ENCODE measurements at places on chromosomes 16 and 17. TPM values are rescaled to one million over a fixed set of nuclear protein-coding genes. Genes with fewer than 3 reads are reported as not detected.

DNA sequence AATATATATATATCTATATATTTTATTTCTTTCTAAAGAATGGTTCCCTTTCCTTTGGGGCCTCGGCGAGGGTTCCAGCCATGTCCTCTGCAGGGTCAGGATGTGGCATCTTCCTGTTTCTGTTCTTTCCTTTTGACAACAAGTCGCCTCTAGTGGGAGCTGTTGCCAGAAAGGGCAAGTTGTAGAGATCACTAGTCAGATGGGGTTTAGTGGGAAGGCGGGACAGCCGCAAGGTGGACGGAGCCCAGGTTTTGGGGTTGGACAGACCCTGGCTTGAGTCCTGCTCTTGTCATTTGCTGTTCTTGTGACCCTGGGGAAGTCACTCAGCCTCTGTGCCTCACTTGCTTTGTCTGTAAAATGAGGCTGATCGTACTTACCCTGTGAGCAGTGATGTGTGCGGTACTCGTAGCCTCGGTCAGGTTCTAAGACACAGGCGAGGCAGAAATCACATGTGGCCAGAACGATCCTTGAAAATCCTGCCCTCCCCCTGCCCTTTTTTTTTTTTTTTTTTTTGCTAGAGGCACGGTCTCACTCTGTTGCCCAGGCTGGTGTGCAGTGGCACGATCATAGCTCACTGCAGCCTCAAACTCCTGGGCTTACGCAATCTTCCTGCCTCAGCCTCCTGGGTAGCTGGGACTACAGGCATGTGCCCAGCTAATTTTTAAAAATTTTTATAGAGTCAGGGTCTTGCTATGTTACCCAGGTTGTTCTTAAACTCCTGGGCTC, 80.1 kb downstream of the ABCC6 start:
- DNase-seq, result no peak

DNA sequence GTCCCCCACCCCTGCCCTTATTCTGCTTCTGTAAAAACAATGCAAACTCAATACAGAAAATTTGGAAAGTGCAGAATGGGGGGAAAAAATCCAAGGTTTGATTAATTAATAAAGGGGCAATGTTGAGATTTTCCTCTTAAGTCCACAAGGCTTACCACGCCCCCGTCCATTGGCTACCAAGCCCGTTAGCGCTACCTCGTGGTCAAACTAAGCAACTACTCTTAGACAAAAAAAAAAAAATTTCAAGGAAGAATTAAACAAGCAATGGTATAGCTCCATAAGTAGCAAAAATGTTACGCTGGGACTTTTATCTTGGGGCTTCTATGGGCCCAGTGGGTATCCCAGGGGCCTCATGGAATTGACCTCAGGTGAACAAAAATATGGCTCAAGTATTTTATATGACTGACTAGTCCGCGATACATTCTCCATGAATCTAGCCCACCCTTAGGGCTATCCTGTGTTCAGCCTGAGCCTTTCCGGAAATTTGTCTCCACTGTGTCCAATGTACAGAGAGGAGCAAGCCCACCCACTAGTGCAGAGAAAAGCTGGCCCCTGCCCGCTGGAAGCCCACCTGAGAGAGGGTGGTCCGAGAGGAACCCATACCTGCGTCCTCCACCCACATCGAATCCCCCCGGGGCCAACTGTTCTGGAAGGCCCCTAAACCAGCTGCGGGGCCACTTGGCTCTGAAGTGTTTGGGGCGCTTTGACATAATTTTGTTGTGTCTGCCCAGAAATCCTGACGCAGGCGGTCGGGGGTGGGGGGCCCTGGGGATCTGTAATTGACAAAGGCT, 19.1 kb upstream of the TEX2 start:
- DNase-seq, result peak; percentile 50

DNA sequence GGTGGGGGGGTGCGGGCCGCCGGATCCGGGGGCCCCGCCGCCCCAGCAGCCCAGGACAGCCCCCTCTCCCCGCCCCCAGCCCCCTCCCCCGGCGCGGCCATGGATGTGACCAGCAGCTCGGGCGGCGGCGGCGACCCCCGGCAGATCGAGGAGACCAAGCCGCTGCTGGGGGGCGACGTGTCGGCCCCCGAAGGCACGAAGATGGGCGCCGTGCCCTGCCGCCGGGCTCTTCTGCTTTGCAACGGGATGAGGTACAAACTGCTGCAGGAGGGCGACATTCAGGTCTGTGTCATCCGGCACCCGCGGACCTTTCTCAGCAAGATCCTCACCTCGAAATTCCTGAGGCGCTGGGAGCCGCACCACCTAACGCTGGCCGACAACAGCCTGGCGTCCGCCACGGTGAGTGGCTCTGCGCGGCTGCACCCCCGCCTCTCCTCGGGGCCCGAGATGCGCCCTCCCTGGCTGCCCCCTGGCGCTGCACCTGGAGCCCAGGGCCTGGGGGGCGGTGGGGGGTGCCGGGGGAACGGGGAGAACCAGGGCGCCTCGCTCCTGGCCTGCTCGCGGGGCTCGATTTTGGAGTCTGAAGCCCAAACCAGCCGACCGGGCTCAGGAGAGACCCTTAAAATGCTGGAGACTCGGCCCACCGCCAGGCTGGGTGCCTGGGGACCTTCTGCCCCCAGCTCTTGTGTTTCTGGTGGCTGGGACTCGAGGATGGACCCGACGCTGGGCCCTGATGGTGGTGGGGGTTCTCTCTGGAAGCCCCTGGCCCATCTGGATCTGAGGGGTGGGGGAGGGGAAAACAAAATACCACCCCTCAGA, 744 bp downstream of the CMIP start:
- no peak for DNase-seq

DNA sequence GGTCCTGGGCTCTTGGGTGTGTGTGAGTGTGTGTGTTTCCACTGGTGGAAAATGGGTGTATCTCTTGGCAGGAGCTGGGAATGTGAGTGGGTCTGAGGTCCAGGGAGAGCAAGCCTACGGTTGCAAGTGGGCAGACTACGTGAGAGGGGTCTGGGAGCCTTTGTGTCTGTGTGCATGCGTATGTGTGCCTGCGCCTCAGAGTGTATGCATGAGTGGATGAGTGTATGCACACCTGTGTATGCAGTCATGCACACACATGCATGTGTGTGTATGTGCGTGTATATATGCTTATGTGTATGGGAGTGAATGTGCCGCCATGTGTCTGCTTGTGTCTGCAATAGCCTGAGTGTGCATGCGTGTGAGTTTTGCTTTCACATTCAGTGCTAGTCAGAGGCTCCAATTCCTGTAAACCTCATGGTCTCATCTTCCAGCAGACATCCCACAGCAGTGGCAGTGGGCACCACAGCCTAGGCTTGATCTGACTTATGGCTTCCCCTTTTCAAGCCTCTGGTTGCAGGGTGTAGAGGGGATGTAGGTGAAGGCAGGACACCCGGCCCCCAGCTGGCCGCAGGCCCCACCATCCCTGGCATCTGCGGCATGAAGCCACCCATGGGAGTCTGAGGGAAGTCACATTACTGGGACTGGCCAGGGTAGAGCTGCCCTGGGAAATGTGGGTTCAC, 19.7 kb upstream of the RMI2 start:
- no peak for DNase-seq

GRCh38 chr16:75402159-75402820, 31.0 kb downstream of the CFDP1 start:
- DNase-seq, result no peak

DNA sequence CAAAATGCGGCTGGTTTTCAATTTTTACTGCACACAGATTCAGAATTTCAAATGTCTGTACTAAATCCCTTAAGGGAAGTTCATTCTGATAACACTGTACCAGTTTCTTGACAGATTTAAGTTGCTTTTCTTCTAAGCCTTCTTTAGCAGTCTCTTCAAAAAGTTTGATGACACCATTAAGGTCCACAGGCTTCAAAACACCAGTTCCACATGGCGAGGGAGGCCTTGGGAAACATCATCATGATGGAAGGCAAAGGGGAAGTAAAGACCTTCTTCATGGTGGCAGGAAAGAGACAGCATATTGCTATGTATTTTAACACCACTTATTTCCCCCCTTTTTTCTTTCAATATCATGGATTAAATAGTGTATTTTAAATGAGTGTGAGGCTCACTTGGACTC, 24.5 kb downstream of the NLRC5 start:
- no peak for DNase-seq

GRCh38 chr16:4749700-4750257, 15.4 kb downstream of the DNAAF8 start:
- DNase-seq, result no peak

DNA sequence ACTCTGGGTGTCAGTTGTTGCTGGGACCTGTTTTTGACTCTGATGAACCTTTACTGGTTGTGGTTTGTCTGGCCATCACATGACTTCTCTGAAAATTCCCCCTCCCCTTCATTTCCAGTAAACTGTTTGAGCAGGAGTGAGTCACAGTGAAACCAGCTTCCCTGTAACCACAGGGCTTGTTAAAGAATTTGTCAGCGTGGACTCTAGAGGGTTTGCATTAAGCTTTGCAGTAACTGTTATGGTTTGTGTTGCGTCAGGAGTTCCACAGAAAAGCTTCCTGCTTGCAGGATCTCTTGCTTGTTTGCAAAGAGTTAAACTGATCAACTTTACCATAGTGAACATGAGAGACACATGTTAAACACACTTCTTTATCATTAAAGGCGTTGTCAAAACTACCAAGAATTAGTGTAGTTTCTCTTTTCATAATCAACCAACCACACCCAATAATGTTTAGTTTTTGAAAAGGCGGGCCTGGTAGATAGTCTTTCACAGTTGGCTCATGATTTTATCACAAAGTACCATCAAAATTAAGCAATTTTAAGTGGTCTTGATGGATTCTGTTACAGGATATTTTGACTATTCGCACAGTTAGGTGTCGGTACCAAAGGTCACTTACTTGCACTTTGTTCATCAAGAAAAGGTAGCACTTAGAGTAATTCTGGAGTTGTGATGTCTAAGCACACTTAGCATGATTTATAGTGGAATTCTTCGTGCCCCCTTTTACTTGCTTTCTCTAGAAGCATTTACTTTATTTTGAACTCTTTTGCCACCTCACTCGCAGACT, 79.3 kb downstream of the VMP1 start:
- DNase-seq, result no peak

DNA sequence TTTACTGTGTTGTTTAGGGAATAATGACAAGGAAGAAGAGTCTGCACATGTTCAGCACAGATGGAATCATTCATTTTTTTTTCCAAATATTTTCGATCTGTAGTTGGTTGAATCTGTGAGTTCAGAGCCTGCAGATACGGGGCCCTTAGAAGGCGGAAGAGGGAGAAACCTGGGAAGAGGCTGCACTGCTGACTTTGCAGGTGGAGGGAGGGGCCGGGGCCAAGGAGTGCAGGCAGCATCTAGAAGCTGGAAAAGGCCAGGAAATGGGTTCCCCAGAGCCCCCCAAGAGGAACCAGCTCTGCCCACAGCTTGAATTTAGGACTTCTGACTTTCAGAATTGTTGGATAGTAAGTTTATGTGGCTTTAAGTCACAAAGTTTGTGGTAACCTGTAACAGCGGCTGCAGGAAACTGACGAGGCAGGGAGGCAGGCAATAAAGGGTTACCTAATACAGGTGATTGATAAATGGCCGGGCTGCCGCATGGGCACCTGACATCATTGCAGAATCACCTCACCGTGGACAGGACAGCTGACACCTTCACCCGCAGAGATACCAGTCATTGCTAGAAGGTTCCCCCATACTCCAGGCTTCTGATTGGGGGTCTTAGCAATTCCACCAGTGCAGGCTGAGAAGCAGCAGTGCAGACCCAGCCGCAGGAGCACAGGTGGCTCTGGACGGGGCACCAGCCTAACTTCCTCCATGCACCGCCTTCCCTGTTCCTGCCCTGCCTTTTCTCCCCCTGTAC, 181.3 kb downstream of the IRF8 start:
- DNase-seq, result no peak

DNA sequence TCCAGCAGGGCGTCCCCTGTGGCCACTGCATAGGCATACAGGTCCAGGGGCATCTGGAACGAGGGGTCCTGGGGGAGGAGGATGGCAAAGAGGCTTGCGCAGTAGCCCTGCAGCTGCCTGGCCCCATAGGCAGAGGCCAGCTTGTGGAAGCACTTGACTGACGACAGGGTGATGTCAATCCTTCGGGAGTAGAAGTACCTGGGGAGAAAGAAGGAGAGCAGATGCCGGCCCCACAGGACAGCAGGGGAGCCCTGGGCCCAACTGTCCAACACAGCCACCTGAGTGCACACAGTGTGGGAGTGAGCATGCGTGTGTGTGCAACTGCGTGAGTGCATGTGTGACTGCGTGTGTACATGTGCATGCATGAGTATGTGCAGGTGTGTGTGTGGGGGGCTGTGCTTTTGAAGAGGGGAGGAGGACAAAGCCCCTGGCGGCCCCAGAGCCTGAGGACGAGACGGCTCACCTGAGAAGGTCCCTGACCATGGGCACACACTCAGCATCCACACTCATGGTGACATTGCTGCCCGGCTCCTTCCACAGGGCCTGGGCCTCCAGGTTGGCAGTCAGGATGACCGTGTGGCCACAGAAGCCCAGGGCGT, 7.1 kb downstream of the LGALS3BP start:
- no peak for DNase-seq

DNA sequence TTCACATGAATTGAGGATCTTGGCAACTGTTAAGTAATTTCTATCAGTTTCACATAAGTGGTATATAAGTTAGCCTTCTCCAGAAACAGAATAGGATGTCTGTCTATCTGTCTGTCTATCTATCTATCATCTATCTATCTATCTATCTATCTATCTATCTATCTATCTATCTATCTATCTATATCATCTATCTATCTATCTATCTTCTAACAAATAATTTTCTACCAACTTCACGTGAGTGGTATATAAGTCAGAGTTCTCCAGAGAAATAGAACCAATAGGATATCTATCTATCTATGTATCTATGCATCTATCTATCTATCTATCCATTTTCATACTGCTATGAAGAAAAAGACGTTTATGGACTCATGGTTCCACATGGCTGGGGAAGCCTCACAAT, 11.4 kb upstream of the SPACA3 start:
- no peak for DNase-seq

DNA sequence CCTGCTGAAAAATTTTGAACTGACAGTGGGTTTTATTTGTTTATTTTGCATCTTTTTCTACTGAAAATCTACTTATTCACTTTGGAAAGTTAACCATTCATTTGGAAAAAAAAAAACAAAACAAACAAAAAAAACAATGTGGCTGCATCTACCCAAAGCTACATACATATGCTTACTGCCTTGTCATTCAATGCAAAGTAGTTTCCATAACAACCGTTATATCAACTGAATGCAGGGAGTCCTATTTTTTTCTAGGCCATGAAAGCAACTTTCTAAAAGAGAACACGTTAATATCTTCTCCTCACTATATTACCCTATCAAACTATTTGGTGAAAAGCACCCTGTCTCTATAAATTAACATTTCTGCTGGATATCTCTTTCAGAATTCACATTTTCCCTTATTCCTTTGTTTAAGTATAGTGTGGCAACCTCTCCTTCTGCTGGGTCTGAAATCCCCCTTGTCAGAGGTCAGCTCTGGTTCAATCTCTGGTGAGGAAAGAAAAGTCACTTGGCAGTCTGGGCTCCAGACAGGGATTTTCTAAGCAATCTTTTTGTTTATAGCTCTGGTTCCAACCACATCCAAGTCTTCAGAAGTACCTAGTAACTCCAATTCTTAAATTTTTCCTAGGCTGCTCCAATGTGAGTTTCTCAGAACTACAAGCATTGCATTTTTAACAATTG, 528.4 kb upstream of the TOM1L1 start:
- DNase-seq, result no peak

PIMREG gene
- polyA plus RNA-seq, result 29.4 TPM

C16orf96 gene
- 0.27 TPM for polyA plus RNA-seq

MYADML2 gene
- 0.30 TPM for polyA plus RNA-seq

CACNG1 gene
- not detected for polyA plus RNA-seq

All from renal cortex interstitium (tissue), 15 donors.